Stimulated activated CD8-positive, alpha-beta memory T cell treated with anti-CD3 and anti-CD28 coated beads, Interleukin-7, amount 100 ng/mL, for 4 hours (primary cell): ENCODE measurements at places on chromosomes 4 and X.

- no peak for DNase-seq
Measured at GRCh38 chr4:112253382-112254000, 21.9 kb downstream of the AP1AR start.

DNA sequence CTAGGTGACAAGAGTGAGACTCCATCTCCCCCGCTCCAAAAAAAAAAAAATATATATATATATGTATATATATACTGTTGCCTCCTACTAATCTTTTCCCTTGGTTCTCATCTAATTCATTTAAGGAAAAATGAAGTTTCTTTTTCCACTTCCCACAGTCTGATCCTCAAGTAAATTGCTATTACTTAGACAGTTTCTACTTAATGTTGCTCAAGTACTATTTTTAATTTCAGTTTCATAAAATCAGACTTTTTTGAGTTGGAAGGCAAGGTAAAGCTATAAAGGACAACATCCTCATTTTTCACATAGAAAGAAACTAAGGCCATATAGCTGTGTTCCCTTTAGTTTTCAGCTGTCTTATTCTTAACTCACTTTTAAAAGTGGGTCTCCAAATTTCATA is 5.8 kb downstream of the RXFP1 start:
- DNase-seq = no peak

GRCh38 chr4:74692972-74693371 is 101.4 kb downstream of the BTC start:
- no peak for DNase-seq

DNA sequence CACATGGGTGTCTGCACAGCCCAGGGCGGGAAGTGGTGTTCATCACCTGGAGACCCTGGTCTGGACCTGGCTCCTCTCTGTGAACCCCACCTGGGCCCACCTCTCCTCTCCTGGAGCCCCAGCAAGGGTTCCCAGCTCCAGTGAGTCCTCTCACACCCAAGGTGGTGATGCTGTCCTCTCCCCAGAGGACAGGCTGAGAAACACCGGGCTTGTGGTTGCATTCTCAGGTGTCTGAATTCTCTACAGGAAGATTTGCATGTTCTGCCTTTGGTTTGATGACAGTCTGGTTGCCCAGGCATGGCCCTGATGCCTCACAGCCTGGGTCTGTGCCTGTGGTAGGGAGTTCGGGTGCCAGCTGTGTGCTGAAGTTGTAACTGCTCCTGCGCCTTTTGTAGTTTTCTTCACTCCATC is 3.8 kb downstream of the MAEA start:
- DNase-seq = no peak

DNA sequence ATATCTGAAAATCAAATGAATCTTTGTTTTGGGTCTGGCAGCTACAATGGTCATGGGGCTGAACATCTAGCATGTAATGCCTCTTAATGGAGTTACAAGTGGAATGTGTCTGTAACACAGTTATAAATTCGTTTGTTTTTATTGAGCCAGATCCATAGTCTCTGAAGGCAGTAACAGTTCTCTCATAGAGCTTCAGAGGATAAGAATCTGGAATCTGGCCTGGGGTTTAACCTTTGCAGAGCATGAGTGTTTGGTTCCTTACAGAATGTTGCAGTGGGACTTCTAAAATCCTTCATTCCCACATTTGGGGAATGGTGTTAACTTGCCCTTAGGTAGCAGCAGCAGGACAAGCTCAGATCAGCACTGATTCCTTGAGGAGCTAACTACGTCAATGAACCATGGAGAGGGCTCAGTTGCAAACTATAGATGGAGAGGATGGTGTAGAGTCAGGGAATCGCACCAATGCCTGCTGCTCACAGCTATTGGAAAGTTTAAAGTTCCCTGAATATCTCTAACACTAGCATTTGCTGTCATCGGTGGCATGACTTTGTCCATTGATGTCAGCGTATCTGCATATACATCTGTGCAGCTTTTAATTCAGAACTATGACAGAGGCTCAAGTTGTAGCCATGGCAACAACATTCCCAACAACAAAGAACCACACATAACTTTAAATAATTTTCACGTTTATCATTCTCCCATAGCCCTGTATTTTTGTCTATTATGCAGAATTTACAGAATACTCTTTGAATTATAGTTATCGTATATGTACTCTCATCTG is 72.2 kb downstream of the RASGEF1B start:
- no peak for DNase-seq

GRCh38 chrX:148380650-148381561 is 119.5 kb upstream of the AFF2 start:
- peak; percentile 26 for DNase-seq

DNA sequence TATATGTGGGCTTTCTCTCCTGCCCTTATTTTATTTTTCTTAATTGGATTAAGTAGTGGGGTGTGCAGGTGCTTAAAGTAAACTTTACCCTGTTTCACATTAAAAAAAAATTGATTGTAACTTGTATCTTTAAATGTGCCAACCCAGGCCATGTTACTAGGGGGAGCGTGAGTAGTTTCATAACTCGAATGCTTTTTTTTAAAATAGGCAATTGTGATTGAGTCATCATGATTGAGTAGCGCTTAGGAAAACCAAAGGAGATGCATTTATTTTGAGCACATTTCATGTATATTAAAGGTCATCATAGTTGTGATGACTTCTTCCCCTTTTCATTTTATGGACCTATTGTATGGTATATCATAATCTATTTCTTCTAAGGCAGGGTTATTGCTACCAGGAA is 32.2 kb downstream of the GPAT3 start:
- DNase-seq = no peak

DNA sequence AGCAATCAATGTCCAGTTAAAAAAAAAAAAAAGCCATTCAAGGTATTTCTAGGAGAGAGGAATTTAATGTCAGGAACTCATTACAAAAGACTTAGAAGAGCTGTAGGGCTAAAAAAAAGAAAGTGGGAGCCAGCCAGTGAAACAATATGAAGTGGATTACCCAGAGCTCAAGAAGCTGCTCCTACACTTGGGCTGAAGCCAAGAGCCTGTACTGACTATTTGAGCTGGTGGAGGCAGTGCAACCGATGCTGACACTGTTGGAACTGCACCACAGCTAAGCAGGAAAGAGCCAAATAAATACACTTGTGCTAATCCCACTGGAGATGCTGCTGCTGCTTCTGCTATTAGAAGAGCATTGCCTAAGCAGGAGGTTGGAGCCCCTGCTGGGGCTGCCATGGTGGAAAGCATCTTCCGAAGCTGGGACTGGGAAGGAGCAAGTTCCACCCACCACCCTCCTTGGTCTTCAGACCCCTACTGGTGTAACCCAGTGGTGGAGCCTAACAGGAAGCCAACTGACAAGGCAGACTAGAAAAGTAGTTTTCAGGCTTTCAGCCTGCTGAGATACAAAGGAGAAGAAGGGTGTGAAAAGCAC is 65.4 kb downstream of the CXXC4 start:
- no peak for DNase-seq

DNA sequence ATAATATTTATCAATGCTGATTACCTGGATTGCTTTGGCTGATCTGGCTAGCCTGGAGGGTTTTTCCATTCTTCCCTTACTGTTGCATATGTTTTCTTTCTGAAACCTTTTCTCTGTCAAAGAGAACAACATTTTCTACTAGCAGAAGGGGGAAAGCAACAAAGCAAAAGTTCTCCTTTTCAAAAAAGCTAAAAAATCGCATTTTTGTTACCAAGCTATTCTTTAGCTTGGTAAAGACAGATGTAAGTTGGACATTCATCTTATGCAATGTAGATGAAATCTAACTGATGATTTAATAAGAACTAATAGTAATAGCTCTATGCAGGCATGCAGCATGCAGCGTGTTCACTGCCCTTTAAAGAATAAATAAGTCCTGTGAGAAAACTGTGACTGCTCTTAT is at the start of gene GRXCR1:
Gene GRXCR1 (plus strand): TSS at position 301 of the 400 bp plus-strand sequence. CDS start 554 bp downstream, outside the sequence.
- no peak for DNase-seq

DNA sequence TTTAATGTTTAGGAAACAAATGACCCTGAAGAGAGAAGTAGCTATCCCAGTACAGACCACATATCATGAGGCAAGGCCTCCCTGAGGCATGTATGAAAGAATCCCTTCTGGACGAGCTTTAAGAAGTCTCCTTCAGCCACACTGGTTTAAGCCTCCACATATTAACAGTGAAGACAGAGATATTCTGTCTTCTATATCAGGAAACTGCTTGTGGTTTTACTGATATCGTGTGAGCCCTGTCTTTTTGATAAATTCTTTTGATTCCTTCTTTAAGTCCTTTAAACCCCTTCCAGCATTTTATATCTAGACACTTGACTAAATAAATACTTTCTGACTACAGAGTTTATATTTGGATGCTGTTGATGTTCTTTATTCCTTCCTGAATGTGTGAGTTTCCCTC is 45.9 kb upstream of the GPC4 start:
- DNase-seq = no peak

GRCh38 chr4:1871471-1872021 is 353 bp downstream of the NSD2 start:
- DNase-seq = no peak

DNA sequence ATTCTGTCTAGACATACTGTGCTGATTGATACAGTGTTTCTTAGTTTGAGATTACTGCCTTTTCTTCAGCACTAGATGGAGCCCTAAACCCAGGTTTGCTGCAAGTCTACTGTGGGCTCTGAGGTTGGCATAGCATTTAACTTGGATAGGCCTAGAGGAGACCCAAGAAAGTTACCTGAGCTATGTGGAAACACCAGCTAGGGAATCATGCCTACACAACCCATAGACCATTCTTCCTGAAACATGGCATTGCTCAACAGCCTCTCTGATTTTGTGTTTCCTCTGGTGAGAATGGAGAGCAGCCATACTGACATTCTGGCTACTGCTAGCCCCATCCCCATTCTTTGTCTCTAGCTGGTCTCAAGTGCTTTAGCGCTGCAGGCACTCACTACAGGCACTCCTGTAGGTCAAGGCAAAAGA is 287.7 kb upstream of the PCDH18 start:
- no peak for DNase-seq

DNA sequence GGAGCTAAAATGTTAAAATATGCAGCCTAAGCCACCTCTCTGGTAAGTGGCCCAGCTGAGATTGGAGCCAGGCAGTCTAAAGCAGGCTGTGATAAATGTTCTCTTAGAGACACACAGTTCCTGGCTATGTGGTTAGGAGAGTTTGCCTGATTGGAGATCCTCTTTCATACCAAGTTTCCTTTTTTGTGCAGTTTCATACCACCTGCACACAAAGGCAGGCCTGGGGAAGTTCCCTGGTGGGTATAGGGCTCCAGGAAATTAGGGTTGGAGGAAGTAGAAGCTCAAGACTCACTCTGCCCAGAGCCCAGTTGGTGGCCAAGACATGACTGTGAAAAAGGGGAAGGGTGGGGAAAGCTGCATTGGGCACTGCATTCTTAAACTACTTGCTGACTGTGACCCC is 16.9 kb downstream of the CYBB start:
- DNase-seq = no peak

DNA sequence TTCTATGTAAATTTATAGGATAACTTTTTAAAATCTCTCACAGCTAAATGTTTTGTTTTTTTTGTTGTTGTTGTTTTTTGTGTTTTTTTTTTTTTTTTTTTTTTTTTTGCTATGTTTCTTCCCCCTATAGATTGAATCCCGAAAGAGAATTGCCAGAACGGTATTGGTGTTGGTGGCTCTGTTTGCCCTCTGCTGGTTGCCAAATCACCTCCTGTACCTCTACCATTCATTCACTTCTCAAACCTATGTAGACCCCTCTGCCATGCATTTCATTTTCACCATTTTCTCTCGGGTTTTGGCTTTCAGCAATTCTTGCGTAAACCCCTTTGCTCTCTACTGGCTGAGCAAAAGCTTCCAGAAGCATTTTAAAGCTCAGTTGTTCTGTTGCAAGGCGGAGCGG is 4.1 kb downstream of the BRS3 start:
- no peak for DNase-seq

- DNase-seq = no peak
Measured at GRCh38 chr4:75723163-75724065, 963 bp upstream of the USO1 start.

DNA sequence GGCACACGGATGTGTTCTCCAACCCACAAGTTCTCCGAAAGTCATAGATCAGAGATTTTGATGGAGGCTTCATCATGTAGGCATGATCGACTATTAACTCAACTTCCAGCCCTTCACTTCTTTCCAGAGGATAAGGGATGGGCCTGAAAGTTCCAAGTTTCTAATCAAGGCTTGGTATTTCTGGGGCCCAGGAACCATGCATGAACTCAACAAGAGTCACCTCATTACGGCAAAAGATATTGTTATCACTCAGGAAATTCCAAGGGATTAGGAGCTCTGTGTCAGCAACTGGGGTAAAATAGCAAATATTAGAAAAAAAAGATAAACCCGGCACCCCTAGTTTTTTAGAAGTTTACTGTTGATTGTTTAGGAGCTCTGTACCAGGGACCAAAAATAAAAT is 240.1 kb upstream of the PPP1R2C start:
- DNase-seq = no peak

DNA sequence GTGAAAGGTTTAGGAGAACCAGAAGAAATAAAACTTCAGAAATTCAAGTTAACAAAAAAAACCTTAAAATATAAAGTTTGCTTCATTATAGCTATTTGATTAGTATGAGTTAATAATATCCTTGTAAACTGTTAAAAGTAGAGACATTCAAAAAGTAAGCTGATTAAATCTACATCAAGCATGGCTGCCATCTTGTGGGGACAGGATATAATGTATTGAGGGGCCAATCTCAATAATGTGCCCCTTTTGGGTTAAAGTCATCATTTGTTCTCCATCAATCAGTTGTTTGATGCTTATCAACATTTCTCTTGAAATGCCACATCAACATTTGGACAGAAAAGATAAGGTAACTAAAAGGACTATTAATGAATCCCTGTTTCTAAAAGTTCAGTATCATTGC is 4.6 kb upstream of the GRID2 start:
- no peak for DNase-seq

- no peak for DNase-seq
Measured at GRCh38 chr4:85500110-85500867, 25.3 kb downstream of the ARHGAP24 start.

DNA sequence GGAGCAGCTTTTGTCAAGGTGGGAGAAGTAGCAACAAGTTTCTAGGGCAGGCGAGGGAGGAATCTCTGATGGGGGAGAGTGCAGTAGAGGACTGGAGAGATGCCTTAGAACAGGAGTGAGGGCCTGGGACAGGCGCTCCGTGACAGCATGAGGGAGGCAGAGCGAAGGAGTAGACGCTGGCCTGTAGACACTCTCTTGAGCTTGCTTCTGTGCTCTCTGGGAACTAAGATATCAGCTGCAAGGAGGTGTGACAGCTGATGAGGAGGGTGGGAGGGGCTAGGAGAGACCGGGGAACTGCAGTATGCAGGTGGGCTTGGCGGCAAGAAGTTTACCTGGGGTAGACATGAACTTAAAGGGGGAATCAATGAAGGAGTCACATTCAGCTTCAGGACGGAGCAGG is 35.7 kb downstream of the MECP2 start:
- no peak for DNase-seq

GRCh38 chr4:63764400-63764799 is 644.9 kb downstream of the TECRL start:
- no peak for DNase-seq

GRCh38 chrX:70012756-70013155 is 37.0 kb downstream of the AWAT2 start:
- DNase-seq = no peak
